ENCODE measurements at places on chromosomes 13 and 19. TPM values are rescaled to one million over a fixed set of nuclear protein-coding genes. Genes with fewer than 3 reads are reported as not detected.

The FAM83E gene
- total RNA-seq: 3.1 TPM

The LMTK3 gene
- 4.5 TPM for total RNA-seq

The TEX29 gene
- 0.81 TPM for total RNA-seq

The MZT1 gene
- total RNA-seq: 17.8 TPM

The PSG5 gene
- total RNA-seq: not detected

The POU2F2 gene
- total RNA-seq: 42.8 TPM

The MAMSTR gene
- 1.4 TPM for total RNA-seq

The FGF9 gene
- total RNA-seq: not detected

The PCDH9 gene
- 0.10 TPM for total RNA-seq

The PGLYRP1 gene
- total RNA-seq: not detected

The RFPL4A gene
- total RNA-seq: not detected

The OR7C1 gene
- not detected for total RNA-seq

Measured in T-helper 1 cell treated with Interleukin-12 subunit alpha and Interleukin-12 subunit beta and Interleukin-4 antibody, amounts not matched to agents 30 ng/mL and 1 ng/mL, for 36 hours (primary cell).